ENCODE measurements at places on chromosomes 11 and 22.

DNA sequence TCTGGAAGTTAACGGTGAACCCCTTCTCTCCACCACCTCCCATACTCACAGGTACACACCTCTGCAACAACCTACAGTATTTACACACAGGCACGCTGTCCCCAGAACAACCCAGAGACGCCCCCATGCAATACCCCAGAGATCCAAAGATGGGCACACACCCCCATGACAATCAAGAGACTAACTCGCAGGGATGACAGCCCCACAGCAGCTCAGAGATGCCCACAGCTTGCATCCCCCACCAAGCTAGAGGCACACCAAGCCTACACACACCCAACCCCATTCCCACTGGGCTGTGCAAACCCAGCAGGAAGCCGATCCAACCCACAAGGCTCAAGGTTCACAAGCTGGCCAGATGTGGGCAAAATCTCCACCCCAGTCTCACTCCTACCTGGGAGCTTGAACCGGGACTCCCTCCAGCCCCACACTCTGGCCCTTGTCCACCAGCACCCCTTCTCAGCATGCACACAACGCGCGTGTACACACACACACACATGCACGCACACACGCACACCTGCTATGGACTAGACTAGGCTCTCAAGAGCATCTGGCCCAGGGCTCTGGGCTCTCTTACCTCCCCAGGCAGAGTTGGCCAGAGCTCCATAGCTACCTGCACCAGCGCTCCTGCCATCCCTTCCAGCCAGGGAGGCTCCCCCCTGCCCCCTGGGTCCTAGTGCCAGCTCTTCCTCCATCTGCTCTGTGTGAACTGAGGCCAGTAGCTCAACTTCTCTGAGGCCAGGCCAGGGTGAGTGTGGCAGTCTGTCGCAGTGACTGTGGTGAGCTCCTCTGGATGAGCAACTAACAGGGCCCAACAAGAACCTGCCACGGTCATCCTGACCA, 11.5 kb downstream of the STARD10 start:
- no peak for DNase-seq

DNA sequence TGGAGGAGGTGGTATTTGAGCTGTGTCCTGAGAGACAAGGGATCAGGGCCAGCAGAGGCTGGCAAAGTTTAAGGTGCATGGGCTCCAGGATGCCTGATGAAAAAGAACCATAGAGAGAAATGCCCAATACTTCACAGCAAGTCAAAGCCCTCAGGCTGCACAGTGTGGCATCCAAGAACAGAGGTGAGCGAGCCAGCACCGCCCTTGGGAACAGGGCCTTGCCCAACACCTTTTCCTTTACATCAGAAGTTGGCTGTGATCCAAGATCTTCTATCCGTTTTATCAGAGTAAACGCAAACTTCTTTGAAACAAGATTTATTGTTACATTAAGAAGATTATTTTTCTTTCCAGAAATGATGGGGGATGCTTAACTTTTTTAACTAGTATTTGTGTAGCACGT, 1.4 kb downstream of the B3GNT6 start:
- no peak for DNase-seq

DNA sequence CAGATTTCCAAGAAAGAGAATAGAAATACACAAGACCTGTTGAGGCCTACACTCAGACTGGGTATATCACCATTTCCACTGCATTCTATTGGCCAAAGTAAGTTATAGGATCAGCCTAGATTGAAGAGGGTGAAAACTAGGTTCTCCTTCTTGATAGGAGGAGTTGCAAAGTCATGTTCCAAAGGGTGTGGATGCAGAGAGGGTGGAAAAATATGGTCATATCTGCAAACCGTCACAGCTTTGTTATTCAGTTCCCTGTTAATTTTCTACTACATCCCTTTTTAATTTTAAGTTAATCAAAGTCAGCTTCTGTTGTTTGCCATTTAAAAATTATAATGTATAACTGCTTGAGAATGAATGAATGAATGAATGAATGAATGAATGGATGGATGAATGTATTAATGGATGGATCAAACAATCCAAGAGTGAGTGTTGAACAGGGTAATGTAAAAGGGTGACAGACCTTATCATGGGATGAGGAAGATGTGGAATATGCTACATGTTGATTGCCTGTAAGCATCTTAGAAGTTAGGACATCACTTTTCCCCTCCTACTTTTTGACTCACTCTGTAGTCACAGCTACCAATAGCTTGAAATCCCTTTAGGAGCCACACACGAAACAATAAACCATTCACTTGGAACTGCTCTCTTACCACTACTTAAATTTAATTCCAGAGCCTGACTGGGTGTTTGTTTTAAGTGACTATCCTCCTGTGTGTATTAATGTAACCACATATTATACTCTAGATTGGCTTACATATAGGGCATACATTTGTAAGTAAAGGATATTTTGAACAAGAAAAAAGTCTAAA, 121.5 kb downstream of the CCDC34 start:
- DNase-seq: no peak

DNA sequence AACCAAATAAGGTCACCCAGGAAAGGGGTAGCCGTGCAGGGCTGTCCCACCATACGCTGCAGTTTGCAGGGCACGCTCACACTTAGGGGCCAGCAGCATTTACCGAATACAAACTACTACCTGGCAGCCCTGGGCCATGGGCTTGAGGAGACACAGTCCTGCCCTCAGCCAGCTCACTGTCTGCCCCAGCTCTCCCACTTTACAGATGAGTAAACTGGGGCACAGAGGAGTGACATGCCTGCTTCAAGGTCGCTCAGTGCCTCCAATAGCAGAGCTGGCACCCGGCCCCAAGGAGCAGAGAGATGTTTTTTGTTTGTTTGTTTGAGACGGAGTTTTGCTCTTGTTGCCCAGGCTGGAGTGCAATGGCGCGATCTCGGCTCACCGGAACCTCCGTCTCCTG, 2.8 kb downstream of the FADS3 start:
- no peak for DNase-seq

- DNase-seq: no peak
Measured at GRCh38 chr22:19529811-19530210, 5.6 kb upstream of the CLDN5 start.

DNA sequence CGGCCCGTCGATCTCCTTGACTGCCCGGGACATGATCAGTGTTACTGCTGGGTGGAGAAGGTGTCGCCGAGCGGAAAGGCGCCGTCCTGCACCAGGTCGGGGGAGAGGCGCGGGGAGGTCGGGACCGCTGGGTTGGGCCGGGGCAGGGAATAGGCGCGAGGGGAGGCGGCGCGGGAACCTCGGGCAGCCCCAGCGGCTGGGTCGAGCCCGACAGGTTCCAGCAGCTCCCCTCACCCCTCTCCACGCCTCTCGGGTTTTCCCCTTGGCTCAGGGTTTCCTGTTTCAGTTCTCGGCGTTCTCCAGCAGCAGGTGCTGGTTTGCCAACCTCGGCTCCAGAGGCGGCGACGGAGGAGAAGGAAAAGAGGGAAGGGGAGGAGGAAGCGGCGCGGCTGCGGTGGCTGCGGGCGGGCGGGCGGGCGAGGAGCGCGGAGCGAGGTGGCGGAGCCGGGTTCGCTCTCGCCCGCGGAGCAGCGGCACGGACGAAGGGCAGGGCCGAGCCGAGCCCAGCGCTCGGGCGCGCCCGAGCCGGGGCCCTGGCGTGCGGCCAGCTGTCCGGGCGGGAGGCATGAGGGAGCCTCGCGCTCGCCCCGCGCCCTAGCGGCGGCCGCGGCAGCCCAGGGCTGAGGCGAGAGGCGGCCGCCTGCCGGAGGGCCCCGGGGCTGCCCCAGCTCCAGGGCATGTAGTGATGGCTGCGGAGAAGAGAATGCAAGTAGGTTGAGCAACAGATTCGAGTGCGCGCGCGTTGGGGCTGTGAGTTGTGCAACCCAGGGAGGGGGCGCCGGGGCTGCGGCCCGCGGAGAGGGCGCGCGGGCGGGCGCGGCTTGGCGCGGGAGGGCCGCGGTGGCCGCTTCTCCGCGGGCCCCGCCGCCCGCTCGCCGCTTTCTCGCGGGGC, at the start of gene ZC3H12C:
Gene ZC3H12C, plus strand, starts transcription at position 878 of the 892 bp plus-strand sequence. CDS start 20 bp downstream, outside the sequence.
- no peak for DNase-seq

DNA sequence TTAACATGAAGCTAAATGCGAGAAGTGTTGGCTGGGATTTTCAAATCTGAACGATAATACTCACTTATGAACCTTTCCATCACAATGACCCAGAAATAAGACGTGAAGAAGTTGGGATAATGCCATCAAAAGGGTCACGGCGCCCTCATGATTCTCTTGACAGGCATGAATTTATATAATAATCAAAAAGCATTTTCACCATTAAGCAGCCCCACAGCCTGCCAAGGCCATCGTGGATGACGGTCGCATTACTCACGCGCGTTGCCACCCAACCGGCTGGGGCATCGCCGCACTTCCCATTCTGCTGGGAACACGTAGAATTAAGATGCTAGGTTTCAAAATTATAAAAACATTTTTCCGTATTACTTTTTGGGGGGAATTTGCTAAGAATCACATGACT, 18.9 kb upstream of the GAL start:
- no peak for DNase-seq

DNA sequence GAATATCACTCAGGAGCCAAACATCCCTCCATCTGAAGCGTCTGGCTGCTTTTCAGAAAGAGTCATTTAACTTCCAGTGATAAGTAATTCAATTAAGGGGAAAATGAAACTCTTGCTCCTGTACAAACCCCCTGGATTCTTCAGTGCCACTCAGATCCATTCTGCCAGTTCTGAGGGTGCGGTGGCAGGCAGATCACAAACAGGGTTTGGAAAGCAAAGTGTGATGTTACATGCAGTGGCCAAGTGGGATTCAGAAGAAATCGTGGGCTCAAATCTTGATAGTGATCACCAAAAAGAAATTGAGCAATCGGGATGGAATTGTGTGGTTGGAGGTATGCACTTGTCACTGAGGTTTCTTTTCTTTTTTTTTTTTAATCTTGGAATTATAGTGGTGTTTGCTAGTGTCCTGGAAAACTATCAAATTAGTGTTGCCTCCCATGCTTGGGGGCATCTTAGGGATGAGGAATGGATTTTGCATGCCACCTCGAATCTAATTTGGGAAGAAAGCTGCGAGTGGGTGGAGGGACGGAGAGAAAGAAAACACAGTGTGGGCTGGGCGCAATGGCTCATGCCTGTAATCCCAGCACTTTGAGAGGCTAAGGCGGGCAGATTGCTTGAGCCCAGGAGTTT, 22.5 kb upstream of the RTL6 start:
- DNase-seq: no peak

GRCh38 chr11:59857439-59858434, 8.6 kb downstream of the TCN1 start:
- DNase-seq: no peak

GRCh38 chr11:112884012-112884767, 77.0 kb upstream of the NCAM1 start:
- no peak for DNase-seq

GRCh38 chr11:10650630-10651029, 42.9 kb downstream of the IRAG1 start:
- DNase-seq: no peak

DNA sequence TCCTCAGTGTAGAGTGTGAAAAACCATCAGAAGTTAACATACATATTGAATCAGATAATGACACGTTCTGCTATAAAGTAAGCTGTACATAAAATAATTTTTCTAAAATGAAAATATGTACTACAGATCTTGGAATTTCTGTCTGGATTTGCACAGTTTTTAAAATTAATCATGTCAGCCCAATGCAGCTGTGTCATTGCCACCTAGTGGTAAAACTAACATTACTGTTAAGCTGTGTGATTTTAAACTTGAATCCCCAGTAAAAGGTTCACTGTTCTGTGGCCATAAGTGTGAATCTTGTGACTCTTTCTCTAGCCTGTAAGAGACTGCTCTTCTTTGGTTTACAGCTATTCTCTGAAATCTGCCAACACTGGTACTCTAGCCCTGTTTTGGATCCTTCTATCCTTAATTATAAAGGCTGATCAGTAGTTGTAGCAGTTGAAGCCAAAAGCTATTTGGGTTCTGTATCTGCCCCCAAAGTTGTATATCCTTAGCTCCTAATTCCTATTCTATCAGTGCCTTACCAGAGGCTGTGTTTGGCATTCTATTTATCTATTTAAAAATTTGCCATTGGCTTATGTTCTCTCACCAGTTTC, 4.0 kb downstream of the JRKL start:
- no peak for DNase-seq

DNA sequence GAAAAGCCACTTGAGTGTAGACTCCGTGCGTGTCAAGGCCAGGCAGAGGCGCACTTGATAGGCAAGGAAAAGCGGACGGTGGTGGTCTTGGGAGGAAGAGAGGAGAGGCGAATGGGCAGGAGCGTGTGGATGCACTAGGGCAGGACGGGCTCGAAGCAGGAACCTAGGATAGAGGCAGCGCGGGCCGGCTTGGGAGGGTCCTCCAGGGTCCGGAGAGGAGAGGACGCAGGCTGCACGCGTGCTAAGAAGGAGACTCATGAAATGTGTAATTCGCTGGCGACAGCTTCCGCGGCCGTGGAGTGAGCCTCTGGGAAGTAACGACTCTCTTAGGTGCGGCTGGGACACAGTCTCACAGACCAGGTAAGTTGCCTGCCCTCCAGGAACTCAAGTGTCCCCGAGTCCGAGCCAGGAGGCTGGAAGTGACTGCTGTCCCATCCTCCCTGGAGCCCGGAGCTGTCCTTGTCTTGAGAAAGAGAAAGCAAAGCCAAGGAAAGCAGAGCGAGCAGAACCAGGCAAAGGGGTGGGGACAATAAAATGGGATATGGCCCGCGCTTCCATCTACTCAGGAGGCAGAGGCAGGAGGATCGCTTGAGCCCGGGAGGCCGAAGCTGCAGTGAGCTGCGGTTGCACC, 874 bp upstream of the IL17RA start:
- DNase-seq: no peak

- DNase-seq: no peak
Measured at GRCh38 chr11:111514216-111515031, at the start of gene HOATZ. Gene HOATZ (plus strand): TSS chr11:111514778. CDS start chr11:111514785, 7 bp downstream.

DNA sequence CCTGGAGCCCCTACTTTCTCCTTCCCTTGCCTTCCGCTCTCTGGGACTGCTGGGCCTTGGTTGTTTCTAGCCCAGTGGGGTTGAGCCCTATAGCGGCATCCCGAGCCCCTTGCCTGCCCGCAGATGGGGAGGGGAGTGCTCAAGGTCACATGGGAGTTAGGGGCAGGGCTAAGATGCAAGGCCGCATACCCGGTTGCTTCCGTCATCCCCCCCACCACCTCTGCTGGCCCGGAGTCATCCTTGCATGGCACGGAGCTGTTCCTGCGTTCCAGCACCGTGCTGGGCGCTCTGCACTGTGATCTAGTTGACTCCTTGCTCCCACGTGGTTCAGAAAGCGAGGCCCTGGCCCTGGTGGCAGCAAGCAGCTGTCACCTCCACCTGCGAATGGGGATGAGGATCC, 18.0 kb downstream of the FLRT1 start:
- DNase-seq: no peak

Measured in activated CD4-positive, alpha-beta T cell treated with anti-CD3 and anti-CD28 coated beads, Interleukin-2, amount 50 U/mL, for 4 hours (primary cell).